NCI-H2081 treated with DMSO at 0.1 percent for 48 hours (cell line): ENCODE measurements at places on chromosomes 7 and 10.

DNA sequence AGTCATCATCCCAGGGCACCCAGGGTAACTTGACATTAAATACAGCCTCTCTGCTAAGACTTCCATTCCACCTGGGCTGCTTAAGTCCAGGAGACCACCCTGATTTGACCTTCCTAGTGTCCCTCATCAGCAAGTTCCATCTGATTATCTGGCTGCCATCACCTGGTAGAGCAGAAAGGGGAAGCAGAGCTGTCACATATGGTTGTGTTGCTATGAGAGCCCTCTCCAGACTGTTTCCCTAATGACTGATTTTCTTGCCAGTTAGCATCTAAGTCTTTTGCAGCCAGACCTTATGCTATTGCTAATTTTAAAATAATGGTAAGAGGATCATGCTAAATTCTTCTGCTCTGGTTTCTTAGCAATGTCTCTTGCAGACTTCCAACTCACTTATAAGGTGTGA lies 38.7 kb downstream of the KCNH2 start:
- DNase-seq = no peak

- DNase-seq = no peak
Observed at GRCh38 chr10:61623161-61623560, 39.6 kb upstream of the CABCOCO1 start.

GRCh38 chr10:89352802-89353201 lies 25.0 kb downstream of the IFIT3 start:
- no peak for DNase-seq

GRCh38 chr7:79781716-79782115 lies 328.2 kb upstream of the MAGI2 start:
- no peak for DNase-seq

DNA sequence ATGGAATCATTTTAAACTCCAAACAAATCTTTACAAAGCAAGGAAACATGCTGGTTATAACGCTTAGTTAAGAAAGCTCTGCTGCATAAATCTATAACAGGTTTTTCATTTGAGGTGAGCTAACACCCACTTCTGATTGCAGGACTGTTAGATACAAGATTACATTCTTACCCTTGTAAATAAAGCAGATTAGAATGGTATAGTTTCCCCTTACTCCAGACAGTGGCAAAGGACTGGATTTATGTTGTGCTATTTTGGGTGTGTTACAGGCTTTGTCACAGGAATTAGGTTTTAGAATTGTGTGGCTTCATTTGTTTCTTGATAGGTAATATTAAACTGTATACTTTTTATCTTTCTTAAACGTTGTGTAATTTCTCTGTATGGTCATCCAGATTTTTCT lies 487.6 kb downstream of the ZWINT start:
- no peak for DNase-seq

GRCh38 chr10:105291571-105291970 lies 650.5 kb downstream of the SORCS3 start:
- no peak for DNase-seq

DNA sequence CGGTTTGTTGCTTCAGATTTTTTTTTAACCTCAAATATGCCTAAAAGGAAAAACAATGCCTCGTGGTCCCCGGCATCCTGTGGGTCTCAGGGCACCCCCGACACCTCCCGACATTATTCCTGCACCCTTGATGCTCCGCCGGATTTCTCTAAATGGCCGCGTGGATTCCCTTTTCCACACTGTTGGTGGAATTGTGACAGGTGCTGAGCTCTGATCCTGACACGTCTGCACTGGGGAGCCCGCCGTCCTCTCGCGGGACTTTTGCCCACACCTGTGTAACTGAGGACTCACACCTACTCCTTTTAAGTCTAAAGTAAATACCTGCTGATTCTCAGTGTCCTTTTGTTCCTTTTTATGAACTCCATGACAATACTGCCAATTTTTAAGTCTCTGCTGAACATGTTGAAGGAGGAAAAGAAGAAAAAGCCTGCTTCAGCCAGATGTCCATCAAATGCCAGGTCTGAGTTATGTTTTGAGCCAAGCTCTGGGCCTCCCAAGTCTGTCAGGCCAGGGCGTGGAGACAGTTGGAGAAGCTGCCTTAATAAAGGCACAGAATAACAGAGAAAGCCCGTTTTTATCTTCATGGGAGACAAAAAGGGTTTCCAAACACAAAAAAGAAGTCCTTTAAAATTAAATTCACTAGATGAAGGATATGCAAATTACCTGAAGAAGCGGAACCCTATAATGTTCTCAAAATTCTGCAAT lies 568.2 kb downstream of the DNAJB6 start:
- DNase-seq = no peak

- DNase-seq = no peak
Observed at GRCh38 chr10:66786709-66787108, 139.1 kb upstream of the LRRTM3 start.

GRCh38 chr10:133067149-133068105 lies 20.3 kb upstream of the ADGRA1 start:
- DNase-seq = no peak

DNA sequence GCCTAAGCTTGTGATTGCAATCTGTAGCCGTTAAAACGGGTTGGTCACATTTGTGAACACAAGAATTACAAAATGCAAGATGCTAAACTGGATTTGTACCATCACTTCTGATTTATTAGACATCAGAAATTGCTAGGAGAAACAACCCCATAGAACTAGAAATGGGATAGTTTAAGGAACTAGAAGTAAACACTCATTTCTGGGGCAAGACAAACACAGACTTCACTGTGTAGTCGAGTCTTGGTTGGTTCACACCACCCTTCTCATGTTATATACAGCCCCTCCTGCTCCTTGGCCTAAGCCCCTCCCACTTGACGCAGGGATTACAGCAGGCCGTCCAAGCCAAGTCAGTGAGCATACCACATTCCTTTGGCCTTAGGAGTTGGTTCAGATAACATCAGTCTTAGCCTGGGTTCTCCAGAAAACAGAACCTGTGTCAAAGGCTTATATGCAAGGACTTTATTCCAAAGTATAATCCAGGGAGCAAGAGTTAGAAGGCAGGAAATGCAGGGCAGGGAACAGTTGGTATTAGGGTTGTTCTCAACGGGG lies 2.0 kb upstream of the NRAP start:
- DNase-seq = no peak

DNA sequence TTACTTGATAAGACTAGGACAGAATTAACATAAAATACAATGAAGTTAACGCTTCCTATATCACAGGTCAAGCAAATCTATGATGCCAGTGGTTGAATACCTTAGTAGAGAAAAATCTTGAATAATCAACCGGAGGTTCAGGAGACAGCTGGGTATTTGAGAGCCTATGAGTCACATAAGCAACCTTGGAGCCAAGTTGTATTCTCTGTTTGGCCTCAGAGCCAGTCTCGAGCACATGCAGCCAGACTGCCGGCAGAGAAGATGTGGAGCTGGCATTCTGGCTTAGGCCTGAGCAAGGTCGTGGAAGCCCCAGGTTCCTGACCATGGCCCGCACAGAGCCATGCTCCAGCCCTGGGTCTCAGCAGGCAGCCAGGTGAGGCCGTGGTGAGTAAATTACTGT lies 90.3 kb downstream of the FAM204A start:
- no peak for DNase-seq

GRCh38 chr7:65475734-65476319 lies 102.2 kb downstream of the ZNF92 start:
- no peak for DNase-seq

- DNase-seq = no peak
Observed at GRCh38 chr10:124226271-124227054, 133.1 kb upstream of the CHST15 start.
